ENCODE measurements at places on chromosomes 2 and 18. TPM values are rescaled to one million over a fixed set of nuclear protein-coding genes. Genes with fewer than 3 reads are reported as not detected.

SRD5A2 gene
- 0.10 TPM for polyA plus RNA-seq

DNAJC5G gene
- polyA plus RNA-seq, result 1.4 TPM

UBE2E3 gene
- 200 TPM for polyA plus RNA-seq

PTPRN gene
- 0.17 TPM for polyA plus RNA-seq

CD207 gene
- polyA plus RNA-seq, result not detected

UGT1A8 gene
- polyA plus RNA-seq, result not detected

G6PC2 gene
- 0.24 TPM for polyA plus RNA-seq

ALK gene
- polyA plus RNA-seq, result 0.36 TPM

EDAR gene
- polyA plus RNA-seq, result 2.5 TPM

PLGLB1 gene
- 6.1 TPM for polyA plus RNA-seq
